ENCODE measurements at places on chromosomes 7 and 10.

- no peak for DNase-seq
Measured at GRCh38 chr7:51467384-51468017, 150.9 kb upstream of the COBL start.

DNA sequence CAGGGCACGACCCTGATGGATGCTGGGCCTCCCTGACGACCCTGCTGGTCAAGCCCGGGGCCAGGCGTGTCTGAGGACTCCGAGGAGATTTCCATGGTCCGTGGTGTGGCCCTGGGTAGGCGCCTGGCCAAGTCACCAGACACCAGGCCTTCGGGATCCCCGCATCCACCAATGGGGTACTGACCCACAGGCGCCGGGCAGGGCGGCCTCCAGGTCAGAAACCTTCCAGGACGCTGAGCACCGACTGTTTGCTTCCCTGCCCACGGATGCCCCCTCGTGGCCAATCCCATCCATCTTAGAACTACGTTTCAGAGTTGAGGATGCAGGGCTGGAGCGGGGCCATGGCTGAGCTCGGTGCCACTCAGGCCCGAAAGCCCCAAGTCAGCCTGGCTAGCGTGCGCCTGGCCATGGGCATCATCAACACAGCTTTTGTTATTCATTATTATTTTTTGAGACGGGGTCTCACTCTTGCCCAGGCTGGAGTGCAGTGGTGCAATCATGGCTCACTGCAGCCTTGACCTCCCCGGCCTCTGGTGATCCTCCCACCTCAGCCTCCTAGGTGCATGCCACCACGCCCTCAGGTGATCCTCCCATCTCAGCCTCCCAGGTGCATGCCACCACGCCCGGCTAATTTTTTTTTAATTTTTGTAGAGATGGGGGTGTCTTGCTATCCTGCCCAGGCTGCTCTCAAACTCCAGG is 7.1 kb upstream of the AMZ1 start:
- peak; percentile 34 for DNase-seq

DNA sequence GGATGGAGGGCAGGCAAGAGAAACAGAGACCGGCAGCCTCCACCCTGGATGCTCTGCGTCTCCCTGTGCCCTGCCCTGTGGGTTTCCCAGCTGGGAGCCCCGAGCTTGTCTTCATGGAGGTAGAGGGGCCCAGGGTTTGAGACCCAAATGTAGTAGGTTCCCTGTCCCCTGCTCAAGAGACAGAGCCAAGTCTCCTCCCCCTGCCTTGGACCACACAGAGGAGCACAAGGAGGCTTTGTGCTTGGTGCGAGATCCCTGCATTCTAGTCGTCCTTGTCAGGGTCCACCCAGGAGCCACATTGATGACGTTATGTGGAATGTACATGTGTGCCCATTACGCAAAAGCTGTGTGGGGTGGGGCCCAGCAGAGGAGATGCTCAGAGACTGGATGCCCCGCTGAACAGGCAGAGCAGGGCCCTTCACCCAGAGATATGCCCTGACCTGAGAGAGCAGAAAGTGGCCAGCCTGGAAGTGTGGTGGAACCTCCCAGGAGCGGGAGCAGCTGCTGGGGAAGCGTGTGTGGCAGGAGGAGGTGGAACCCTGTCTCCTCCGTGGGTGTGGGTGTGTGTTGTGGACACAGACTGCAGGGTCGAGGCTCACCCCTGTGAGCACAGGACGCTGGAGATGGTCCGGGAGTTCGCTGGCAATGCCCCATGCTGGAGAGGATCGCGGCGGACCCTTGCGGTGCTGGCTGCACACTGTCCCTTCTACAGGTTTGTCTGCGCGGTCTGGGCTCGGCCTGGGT is 39.3 kb downstream of the VWA2 start:
- no peak for DNase-seq

DNA sequence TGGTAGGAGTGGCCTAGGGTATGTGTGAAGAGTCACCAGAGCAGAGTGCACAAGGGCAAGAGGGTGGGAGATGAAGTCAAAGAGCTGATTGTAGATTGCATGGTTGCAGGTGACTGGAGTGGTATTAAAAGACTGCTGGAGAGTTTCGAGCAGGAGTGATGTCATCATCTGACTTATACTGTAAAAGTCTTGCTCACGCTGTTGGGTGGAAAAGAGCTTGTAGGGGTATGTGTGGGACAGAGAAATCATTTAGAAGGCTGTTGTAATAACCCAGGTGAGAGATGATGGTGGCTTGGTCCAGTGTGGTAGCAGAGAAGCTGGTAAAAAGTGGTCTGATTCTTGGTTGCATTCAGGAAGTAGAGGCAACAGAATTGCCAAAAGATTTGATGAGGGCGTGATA is 184.1 kb downstream of the ABCA13 start:
- DNase-seq, result no peak

DNA sequence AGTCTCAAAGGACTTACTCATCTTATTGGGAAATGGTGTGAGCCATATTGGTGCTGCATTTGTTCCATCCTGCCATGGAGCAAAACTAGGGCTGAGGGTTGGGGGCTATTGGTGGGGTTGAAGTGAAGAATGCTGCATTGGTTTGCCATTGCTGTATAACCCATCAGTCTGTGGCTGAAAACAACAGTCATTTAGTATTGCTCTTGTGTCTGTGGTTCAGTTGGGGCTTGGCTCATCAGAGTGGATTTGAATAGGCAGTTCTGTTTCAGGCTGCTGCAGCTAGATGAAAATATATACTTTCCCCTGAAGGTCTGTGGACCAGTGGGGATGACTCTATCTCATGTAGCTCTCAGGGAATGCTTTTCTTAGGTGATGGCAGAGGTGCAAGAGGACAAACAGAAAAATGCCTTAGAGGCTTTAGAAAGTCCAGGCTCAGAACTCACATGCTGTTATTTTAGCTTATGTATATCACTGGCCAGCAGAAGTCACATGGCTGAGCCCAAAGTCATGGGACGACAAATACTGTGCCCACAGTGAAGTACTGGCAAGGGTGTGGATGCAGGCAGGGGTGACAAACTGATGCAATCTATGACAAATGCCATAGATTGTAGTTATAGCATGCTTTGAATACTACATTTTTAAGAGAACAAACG is 15.2 kb upstream of the EXOC6 start:
- peak; percentile 22 for DNase-seq

GRCh38 chr10:131770946-131771633 is 129.7 kb upstream of the PPP2R2D start:
- DNase-seq, result no peak

GRCh38 chr7:69062020-69062765 is 536.1 kb upstream of the AUTS2 start:
- no peak for DNase-seq

DNA sequence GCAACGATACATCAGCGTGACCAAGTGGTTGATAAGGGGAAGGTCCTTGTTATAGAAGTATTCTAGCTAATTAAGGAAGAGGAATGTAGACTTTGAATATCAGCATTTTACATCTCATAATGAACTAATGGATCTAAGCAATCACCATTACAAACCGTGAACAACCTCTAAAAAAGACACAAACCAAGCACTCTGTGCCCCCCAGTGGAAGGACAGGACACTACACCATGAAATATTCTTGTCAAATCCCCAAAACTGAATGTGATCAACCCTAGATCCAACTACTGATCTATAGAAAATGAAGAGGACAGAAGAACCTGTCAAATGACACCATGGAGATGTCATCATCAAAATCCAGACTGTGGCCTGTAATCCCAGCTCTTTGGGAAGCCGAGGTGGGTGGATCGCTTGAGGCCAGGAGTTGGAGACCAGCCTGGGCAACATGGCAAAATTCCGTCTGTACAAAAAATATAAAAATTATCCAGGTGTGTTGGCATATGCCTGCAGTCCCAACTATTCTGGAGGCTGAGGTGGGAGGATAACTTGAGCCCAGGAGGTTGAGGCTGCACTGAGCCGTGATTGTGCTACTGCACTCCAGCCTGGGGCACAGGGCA is 111.3 kb upstream of the CARD11 start:
- DNase-seq, result peak; percentile 62

DNA sequence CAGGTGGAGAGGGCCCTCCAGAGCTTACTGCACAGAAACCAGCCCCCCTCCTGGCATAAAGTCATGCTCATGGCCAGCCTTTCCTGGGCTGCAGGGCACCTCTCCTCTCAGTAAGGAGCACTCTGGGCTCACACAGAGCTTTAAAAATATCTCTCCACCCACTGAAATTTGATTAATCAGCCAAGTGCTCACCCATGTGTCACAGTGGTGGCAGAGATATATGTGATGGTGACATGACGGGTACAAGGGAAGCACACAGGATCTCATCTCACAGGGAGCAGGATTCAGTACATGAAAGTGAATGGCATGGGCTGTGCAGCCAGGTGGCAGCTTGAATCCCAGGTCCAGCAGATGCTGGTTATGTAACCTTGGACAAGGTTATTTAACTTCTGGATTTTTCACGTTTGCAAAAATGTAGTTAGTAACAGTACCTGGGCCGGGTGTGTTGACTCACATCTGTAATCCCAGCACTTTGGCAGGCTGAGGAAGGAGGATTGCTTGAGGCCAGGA is 144.8 kb downstream of the CALN1 start:
- no peak for DNase-seq

DNA sequence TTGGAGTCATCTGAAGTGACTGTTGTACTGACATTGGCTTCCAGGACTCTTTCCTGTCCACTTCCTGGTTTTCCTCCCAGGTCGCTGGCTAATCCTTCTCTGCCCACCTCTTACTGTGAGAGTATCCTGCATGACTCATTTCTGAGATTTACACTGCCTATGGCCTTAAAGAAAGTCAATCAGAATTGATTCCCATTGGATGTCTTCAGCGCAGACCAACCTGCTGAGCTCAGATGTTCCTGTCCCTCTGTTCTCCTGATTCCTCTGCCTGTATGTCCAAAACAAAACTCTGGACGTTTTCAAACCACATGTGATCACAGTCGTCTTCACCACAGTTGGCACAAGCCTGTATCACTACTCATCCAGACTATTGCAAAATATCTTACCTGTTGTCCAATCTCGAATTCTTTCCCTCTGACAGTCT is 262.1 kb downstream of the CREB5 start:
- DNase-seq, result no peak

DNA sequence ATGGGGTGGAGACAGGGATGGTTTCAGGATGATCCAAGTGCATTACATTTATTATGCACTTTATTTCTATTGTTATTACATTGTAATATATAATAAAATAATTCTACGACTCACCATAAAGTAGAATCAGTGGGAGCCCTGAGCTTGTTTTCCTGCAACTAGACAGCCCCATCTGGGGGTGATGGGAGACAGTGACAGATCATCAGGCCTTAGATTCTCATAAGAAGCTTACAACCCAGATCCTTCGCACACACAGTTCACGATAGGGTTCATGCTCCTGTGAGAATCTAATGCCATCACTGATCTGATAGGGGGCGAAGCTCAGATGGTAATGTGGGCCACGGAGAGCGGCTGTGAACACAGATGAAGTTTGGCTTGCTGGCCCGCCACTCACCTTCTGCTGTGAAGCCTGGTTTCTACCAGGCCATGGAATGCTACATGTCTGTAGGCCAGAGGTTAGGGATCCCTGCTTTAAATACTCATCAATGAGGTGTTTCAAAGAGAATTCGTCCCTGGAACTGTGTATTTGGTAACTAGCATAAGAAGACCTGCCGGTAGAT is 21.2 kb upstream of the PRKCQ start:
- no peak for DNase-seq

DNA sequence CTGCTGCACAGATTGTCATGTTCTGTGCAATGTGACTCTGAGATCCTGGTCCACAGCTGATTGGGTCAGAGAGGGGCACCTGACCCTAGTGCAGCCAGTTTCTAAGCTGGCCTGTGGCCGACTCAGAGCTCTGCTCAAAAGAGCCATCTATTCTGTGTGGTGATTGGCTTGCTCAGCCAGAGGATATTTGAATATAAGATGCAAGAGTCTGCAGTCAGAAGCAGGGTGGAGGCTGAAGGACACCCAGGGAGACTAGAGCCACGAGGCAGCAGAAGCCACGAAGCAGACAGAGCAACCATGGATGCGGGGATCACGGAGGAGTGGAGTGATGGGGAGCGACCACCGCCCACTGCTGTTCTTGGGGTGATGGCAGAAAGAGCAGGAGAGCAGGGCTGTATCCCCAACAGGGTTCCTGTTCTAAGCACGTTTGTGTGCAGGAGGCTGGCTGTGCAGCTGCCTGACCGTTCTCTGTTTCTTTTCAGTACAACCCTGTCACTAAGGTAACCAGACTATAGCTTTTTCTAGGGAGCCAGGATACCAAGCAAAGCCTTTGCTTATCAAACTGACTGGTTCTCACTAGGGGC is 19.5 kb upstream of the RHEB start:
- no peak for DNase-seq

- no peak for DNase-seq
Measured at GRCh38 chr10:58952747-58953466, 223.5 kb upstream of the PHYHIPL start.

DNA sequence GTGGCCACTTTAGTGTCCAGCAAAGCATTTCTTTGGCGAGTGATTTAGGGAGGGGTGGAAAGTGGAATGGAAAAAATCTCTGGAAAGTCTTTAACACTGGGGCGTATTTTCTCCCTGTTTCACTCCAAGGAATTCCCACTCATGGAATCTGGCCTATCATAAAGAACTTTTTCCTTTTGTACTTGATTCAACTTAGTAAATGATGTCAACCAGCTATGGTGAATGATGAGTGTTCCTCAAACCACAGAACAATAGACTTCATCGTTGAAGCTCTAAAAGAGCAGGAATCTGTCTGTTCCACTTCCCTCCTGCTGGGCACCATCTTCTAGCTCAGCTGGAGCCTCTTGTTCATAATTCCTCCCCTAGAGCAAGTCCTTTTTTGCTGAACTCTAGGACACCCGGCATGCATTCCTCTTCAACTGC is 66.5 kb downstream of the EPDR1 start:
- DNase-seq, result no peak

GRCh38 chr7:139648941-139649425 is 125.5 kb downstream of the CLEC2L start:
- DNase-seq, result peak; percentile 43

- peak; percentile 28 for DNase-seq
Measured at GRCh38 chr10:48289501-48290238, 15.2 kb upstream of the FRMPD2 start.

DNA sequence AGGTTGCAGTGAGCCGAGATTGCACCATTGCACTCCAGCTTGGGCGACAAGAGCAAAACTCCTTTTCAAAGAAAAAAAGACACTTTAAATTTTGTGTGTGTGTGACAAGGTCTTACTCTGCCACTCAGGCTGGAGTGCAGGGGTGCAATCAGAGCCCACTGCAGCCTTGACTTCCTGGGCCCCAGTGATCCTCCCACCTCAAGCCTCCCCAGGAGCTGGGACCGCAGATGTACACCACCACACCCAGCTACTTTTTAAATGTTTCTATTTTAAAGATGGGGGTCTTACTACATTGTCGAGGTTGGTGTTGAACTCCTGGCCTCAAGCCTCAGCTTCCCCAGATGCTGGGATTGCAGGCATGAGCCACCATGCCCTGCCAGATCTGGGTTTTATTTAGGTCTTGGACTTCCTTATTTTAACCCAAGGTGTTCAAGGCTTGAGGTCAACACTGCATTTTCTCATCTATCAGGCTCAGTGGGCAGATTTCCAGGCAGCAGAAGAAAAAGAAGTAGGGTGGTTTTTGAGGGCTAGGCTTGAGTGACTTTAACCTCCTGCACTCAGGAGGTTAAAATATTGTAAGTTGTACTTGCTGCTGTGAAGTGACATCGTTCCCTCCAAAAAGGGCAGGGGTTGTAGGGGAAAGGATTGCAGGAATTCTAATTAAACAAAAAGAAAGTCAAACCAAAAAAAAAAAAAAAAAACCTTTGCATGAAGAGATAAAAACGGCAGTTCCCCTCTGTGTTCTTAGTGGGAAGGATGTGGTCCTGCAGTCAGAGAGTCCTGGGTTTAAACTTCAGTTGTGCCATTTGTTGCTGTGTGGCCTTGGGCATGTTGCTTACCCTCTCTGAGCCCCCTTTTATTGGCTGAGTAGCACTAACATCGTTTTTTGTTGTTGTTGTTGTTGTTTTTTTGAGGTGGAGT is 71.5 kb downstream of the CARD11 start:
- DNase-seq, result no peak

Data from stimulated activated CD4-positive, alpha-beta T cell treated with anti-CD3 and anti-CD28 coated beads, Interleukin-1b, Interleukin-23, amount 100 ng/mL, for 48 hours (primary cell).